ENCODE measurements at places on chromosomes 7 and 10.

- no peak for DNase-seq
Observed at GRCh38 chr7:2937701-2938513, 93.8 kb upstream of the GNA12 start.

DNA sequence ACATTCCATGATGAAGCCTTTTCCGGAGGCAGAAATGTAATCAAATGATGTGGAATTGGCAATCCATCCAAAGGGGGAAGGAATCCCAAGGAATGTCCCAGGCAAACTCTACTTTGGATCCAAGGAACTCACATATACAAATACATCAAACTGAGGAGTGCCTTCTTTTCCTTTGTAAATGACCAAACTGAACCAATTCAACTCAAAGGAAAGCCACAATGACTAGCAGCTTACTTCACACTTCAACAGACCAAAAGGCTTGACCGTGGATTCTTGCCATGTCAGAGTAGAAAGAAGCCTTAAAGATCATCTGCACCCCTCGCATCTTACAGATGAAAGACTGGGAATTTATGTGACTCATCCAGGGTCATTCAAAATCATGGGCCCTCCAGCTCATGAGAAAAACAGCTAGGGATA is 79.7 kb upstream of the MACROH2A2 start:
- no peak for DNase-seq

DNA sequence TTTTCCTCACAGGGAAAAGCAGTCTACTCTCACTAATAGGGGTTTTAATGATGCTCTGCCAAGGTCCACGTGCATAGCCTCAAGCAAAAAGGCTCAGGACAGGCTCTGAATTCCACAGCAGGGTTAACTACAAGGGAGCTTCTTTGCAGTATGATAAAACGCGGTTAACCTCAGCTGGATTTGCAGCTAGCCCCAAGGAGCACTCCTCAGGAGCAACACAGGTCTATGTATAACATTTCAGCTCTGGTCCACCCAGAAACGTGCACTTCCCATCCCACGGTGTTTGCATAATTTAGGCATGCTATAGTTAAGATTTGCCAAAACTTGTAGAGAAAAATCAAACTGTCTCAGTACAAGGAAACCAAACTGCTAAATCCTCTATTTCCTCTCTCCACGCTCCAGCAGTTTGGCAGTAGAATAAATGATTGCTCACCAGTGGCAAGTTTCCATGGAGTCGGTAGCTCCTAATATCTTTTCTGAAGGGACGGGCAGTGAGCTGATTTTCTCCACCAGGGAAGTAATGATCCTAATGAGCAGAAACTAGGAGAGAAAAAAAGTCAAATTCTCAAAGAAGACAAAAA is 13.1 kb upstream of the ASB4 start:
- no peak for DNase-seq

GRCh38 chr7:145252031-145252430 is 416.2 kb upstream of the TPK1 start:
- DNase-seq, result no peak

GRCh38 chr7:50480797-50481196 is 30.6 kb upstream of the FIGNL1 start:
- no peak for DNase-seq

DNA sequence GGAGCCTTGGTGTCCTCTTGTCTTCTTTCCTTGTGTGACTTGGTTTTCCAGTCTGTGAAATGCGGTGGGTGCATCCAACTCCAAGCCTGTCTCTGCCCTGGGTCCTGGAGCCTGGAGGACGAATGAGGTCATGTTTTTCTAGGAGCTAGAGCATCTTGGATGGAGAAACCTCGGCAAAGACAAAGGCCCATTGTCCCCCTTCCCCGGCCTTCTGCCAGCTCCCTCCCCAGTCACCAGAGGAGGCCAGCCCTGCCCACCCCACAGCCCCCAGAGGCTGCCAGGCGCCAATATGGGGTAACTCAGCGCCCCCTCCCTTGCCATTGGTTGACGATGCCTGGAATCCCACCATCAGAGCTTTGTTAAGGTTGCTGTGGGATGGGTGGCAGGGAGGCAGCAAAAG is 40.4 kb downstream of the KCTD7 start:
- no peak for DNase-seq

- DNase-seq, result no peak
Observed at GRCh38 chr7:120941064-120941463, 9.5 kb upstream of the ING3 start.

DNA sequence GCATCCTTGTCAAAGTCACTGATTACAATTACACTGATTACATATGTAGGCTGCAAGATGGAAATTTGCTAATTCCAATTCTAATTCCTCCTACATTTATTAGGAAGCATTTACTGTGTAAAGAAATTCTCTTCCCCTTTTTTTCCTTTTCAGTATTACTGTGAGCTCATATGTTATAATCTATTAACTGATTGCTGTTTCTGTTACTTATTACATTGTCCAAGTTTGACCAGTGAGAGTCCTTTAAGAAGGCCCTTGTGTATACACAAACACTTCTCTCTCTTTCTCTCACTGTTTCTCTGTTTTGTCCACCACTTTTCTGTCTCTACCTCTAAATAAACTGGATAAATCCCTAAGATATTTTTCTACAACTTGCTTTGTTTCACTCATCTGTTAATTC is 31.5 kb downstream of the PHF14 start:
- no peak for DNase-seq

GRCh38 chr10:76070916-76071315 is 639.5 kb downstream of the LRMDA start:
- DNase-seq, result no peak

DNA sequence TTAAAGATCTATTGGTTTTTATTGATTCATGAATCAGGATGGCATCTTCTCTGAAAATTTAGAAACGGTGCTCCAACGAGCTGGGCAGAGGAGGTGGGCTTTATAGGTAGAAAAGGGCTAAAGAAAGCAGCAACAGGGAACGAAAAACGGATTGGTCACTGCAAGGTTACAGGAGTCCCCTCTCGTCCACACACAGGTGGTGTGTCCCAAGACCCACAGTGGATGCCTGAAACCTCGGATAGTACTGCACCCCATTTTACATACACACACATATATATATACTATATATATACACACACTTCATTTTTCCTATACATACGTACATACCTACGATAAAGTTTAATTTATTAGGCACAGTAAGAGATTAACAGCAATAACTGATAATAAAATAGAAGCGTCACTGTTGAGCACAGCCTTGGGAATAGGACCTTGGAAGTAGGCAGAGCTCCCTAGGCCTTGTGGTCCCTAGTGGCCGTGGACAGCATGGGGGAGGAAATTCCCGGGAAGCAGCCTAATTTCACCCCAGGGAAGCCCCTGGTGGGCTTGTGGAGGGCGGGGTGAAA is 737 bp upstream of the NUB1 start:
- no peak for DNase-seq

DNA sequence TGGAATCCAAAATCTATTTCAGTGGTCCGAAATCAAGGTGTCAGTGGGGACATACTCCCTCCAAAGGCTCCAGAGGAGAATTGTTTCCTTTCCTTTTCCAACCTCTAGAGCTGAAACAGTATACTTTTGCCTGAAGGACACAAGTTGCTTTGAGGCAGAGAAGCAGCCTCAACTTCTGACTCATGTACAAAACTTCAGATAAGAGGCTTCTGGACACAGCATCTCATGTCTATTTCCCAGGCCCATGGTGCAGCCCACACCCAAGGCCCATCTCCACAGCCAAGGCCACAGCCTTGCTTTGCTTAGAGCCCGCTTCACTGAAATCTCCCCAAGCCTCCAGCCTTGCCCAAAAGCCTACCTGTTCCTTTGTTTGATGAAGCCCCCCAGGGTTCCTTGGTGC is 68.9 kb downstream of the ZNF467 start:
- no peak for DNase-seq

DNA sequence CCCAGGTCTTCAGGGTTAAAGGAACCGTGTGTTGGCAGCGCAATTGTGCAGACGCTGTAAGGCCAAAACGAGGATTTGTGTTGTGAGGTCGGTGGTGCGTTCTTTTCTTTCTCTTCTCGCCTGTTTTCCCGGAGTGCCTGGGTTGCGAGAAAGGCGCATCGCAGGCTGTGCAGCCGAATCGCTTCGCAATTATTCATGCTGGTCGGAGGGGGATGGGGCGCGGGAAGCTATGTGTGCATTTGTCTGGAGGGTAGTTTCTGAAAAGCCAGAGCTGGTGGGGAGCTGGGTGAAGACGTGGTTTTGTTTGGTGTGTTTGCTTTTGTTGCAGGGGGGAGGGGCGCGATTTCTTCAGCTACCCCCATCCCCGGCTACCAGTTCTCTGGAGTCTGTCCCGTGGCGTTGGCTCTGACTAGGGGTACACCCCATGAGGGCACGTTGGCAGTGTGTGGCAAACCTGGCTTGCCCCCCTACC is 2.1 kb downstream of the MXI1 start:
- peak; percentile 66 for DNase-seq

DNA sequence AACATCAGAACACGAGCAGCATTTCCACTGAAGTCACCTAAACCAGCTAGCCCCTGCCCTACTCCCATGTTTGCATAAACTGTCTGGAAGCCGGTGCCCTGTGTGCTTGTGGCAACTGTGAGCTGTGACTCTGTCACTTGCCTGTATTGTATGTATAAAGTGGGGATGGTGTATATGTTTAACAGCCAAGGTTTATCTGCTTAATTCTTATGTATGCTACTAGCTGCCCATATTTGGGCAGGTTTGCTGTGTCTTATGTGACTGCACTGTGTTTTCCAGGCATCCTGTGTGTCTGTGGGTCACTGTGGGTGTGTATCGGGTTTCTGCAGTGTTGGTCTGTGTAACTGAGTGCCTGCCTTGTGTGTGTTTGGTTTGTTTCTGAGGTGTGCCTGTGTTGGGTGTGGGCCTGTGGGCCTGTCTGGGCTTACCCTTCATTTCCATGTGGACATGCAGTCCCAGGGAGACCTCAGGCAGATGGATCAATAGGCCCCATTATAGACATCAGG is 9.3 kb downstream of the LBX1 start:
- no peak for DNase-seq

DNA sequence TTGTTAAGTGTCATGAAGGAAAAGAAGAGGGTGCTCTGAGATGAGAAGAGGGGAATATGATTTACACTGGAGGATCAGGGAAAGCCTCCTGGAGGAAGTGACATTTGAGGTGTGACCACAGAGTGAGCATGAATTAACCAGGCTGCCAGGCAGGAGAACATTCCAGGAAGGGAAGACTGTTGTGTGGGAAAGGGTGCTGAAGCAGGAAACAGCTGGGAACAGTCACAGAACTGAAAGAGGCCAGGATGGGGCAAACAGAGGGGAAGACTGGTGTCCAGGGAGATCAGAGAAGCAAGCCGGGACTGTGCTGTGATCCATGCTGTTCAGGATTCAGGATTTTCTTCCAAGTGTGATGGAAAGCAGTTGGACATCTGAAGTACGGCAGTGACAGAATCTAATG is 14.9 kb downstream of the HIPK2 start:
- DNase-seq, result no peak

- no peak for DNase-seq
Observed at GRCh38 chr7:95220328-95220727, 104.0 kb downstream of the PON1 start.

- no peak for DNase-seq
Observed at GRCh38 chr10:395665-396064, 260.4 kb downstream of the ZMYND11 start.

- DNase-seq, result no peak
Observed at GRCh38 chr10:34996843-34997242, 93.3 kb downstream of the CUL2 start.

DNA sequence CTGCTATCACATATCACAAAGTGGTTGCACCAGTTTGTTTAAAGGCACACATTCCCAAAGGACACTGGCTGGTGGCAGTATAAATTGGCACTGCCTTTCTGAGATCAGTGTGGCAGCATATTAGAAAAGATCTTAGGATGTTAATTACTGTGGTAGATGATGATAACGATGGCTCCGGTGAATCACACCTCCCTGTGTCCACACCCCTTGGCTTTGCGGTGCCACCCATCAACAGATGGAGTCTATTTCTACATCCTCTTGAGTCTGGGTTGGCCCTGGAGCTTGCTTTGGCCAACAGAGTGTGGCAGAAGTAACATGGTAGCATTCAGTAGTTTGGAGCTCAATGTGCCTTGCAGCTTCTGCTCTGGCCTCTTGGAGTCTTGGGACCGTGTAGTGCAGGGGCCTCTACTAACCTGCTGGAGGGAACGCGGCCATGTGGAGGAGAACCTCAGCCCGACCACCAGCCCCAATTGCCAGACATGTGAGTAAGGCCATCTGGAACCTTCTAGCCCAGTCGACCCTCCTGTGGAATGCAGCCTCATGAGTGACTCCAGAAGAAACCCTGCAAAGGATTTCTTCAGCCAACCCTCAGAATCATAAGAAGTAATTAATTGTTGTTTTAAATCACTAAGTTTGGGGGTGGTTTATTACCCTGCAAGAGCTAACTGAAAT is 27.2 kb upstream of the PLEKHA1 start:
- no peak for DNase-seq

DNA sequence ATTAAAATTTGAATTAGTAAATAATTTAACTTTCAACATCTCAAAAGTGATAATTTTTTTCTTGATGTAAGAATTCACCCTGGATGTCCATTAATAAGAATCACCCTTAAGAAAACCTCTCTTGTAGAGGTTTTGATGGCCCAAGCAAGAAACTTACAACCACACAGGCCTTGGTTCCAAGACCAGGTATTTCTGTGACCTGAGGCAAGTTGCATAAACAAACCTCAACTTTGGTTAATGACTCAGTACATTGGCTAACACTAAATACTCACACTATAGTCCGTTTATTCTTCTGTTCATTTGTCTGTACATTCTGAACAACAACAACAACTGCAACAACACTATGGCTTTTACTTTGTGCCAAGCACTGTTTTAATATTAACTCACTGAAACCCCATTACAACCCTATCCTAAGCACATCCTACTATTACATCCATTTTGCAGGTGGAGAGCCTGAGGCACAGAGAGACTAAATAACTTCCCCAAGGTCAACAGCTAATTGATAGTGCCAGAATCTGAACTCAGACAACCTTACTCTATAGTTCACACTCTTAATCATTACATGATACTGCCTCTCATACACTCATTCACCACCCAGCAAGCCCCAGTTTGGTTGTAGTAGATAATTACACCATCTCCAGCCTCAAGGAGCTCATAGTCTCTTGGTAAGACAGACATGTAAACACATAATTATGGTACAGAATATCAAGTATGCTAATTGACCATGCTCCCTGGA is 6.6 kb downstream of the ANK3 start:
- DNase-seq, result no peak

- no peak for DNase-seq
Observed at GRCh38 chr10:75441196-75441595, 9.8 kb downstream of the LRMDA start.

DNA sequence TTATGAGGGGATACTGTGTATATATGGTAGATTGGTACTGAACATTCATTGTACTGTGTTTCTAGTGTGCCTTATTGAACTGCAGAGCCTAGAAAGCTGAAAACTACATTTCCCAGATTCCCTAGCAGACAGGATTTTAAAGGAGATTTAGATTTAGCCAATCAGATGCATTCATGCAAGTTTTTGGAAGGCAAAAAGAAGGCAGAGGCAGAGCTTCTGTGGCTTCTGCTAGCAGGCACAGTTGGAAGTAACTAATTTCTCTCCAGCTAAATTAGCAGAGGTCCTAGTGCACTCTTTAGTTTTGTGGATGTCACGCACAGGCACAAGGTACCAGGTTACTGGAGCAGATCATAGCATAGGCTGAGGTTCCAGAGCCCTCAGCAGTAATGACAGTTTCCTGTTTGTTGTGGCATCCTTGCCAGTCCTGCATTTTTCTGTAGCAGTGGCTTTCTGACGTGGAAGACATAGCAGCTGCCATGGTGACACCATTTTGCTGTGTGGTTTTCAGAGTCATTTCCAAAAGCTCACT is 83.7 kb upstream of the CCDC71L start:
- no peak for DNase-seq

- no peak for DNase-seq
Observed at GRCh38 chr7:143248761-143249354, 14.4 kb upstream of the GSTK1 start.

GRCh38 chr7:31791881-31792280 is 104.9 kb downstream of the PPP1R17 start:
- no peak for DNase-seq
